CD4-positive, CD25-positive, alpha-beta regulatory T cell (primary cell): ENCODE measurements at places on chromosomes 2 and 18.

GRCh38 chr2:213722565-213722964 is 438.3 kb downstream of the SPAG16 start:
- no peak for DNase-seq

DNA sequence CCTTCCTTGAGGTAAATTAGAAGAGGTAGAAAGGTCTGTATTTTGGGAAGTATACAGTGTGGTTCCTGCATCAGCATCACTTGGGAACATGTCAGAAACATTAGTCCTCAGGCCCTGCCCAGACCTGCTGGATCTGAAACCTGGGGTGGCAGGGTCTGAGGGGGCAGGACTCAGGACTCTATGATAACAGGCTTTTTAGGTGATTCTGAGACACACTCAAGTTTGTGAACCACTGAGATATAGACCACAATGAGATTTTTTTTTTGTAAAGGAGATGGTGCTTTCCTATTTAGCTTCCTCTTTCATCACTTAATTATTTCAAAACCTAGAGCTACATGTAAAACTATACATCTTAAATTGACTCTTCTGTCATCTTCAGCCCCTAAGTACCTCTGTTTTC is 262.7 kb upstream of the SPOPL start:
- DNase-seq, result no peak

DNA sequence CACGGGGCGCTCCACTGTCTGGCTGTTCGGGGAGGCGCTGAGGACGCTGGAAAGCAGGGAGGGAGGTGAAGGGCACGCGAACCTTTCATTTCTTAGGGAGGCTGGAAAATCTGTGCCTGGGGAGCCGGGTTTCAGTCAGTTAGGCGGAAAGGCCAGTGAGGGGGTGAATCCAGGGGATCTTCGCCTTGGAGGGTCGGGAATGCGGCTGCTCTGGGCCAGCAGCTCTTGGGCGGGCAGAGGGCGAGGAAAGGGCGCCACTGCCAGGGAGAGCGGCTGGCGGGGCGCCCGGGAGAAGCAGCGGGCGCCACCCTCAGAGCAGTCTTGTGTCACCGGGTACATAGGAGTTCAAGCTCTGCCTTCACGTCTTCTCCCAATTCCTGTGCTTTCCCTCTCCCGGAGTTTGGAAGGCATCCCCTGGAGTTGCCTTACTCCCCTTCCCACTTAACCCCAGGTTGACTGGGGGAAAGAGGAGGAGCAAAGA is 1.4 kb downstream of the CCDC85A start:
- no peak for DNase-seq

GRCh38 chr18:51017140-51017879 is 12.7 kb upstream of the SMAD4 start:
- DNase-seq, result no peak

- DNase-seq, result no peak
Observed at GRCh38 chr2:144378551-144378950, 141.4 kb downstream of the ZEB2 start.

DNA sequence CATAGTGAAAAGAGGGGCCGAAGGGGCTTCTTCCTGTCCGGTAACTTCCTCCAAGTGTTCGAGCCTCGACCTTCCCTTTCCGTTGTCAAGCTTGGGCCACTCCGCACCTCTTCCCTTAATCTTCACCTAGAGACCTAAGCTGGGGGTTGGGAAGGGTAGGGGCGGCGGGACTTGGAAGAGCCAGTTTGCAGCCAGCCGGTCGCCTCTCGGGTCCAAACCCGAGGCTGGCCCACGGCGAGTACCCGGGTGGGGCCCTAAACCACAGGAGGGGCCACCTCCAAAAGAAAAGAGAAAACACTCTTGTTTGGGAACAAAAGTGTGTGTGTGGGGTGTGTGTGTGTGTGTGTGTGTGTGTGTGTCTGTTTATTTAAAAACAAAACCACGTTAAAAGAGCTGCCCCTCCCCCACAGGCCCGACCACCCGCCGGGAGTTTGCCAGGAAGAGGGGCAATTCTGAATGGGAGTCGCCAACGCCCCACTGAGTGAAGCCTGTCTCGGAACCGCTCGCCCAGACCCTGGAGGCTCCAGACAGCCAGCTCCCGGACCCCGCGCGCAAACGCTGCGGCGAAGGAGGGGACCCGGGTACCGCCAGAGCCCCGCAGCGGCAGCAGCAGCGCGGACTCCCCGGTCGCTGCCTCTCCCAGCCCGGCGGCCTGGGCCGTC is 488 bp upstream of the RHOB start:
- DNase-seq, result no peak

DNA sequence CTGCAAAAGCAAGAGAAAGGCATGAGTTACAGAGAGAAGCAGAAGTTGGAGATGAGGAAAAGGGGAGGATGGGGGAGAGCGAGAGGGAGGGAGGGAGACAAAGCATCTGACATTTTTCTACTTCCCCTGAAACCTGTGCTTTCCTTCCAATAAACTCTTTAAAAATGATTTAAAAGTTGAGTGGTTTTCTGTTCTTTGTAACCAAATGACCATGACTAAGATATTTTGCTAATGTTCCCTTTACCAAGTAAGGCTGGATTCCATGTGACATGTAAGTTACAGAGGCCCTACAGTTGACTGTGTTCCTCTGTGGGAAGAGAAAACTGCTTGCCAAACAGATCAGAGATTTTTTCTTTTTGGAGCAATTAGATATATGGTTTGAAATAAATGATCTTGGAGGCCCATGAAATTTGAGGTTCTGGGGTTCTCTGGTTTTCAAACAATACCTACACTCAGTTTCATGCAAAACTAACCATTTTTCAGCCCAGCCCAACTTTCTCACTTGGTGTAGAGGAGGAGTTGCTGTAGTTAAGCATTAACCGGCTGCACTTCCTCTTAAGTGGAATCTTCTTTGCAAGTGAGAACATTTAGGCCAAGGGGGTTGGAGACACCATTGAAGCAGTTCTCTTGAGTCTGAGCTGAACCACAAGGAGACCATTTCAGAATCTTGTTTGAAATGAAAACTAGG is 34.5 kb downstream of the INSIG2 start:
- no peak for DNase-seq

DNA sequence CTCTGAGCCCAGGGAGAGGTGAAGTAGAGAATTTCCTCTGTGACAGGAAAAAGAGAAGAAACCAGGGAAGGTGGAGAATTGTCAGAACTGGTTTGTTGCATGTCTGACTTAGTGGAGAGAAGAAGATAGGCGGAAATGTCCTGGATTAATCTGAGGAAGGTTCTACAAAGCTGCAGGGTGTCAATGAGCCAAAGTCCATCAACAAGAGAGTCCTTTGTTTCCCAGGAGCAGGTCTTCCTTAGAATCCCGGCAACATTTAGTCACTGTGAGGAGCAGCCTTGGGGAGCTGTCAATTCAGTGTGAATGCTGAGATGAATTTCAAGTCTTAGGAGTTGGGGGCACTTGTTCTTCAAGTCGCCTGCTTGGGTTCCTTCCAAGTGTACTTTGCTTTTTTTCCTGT is 88.4 kb upstream of the CELF4 start:
- no peak for DNase-seq

- DNase-seq, result peak; percentile 19
Observed at GRCh38 chr2:138516030-138516704, 14.6 kb downstream of the SPOPL start.

DNA sequence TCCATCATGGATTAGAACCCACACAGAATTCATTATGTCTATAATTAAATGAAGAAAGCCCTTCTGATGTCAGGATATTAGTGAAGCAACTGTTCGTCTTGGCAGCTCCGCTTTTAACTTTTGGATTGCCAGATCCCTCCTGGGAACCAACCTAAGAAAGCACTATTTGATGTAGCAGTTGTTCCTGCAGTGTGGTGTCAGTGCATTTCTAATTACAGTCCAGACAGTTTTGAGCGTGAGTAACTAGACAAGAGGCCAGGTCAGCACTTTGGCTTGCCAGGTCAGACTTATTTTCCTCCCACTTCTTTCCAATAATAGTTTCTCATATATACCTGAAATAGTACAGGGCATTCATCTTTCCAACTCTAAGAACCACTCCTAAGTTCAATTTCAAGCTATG is 13.8 kb downstream of the NRXN1 start:
- no peak for DNase-seq

GRCh38 chr18:79863161-79864005 is 65.6 kb downstream of the KCNG2 start:
- no peak for DNase-seq

GRCh38 chr2:145906354-145906753 is 1386.4 kb upstream of the ZEB2 start:
- DNase-seq, result no peak

DNA sequence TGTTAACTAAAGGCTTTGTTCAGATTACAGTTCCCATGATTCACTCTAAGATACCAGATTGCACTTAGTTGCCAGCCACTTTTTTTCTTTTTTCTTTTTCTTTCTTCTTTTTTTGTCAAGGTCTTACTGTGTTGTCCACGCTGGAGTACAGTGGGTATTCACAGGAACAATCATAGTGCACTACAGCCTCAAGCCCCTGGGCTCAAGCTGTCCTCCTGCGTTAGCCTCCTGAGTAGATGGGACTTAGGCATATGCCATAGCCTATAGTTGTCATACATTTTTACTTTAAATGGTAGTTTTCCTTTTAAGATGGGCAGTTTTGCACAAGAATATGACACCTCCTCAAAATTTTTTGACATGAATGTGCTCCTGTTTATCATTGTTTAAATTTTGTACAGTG is 2.1 kb downstream of the UGP2 start:
- DNase-seq, result no peak

GRCh38 chr2:102520009-102520408 is 47.0 kb downstream of the SLC9A4 start:
- no peak for DNase-seq

- DNase-seq, result no peak
Observed at GRCh38 chr18:23213200-23213599, 77.9 kb downstream of the CABLES1 start.

GRCh38 chr18:58996131-58996641 is 131.5 kb downstream of the ZNF532 start:
- no peak for DNase-seq

DNA sequence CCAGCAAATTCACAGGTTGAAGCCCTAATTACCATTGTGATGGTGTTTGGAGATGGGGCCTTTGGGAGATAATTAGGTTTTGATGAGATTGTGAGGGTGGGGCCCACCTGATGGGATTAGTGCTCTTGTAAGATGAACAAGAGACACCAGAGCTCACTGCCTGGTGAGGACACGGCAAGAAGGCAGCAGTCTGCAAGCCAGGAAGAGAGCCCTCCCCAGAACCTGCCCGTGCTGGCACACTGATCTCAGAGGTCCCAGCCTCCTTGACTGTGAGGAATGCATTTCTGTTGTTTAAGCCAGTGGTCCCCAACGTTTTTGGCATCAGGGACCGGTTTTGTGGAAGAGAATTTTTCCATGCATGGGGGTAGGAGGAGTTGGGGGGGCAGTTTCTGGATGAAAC is 240.7 kb downstream of the KLHL29 start:
- DNase-seq, result no peak

- no peak for DNase-seq
Observed at GRCh38 chr2:11560806-11561205, 27.0 kb downstream of the GREB1 start.

DNA sequence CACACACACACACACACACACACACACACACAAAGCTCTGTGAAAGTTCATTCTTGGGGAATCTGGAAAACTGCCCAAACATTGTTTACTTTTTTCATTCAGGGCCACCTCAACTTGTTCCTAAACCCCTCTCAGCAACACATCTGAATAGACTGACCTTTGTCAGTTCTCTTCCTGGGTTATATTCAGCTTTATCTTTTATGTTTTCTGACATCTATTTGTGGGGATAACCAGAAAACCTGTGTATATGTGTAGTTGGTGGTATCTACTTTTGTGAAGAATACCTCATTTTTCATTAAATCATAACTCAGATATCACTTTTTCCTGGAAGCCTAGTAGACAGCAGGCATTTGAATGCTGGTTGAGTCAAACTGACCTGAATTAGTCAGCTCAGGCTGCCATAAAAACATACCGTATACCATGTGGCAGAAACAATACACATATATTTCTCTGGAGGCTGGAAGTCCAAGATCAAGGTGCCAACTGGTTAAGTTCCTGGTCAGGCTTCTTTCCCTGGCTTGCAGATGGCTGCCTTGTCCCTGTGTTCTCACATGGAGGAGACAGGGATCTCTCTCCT is 11.0 kb upstream of the RNF144A start:
- DNase-seq, result no peak

DNA sequence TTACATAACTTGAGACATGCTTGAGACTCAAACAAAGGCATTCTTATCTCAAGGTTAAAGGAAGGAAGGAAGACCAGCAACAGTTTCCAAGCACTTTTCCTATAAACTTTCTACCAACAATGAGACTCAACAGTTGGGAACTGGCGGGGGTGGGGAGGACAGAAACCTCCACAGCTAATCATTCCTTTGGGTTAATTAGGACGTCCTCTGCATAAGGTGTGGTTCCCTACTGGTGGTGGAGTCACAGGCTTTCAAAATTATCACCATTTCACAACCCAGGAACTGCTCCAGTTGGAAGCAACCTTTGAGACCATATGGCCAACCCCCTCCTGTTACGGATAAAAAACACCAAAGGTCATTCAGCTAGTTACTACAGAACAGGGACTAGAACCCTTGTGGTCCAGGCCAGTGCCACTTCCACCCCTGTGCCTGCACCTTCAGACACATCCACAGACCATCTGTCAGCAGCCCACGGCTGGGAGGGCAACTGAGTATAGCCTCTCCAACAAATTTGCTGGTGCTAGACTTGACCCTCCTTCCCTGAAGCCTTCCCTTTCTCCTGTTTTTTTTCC is 30.1 kb upstream of the ATL2 start:
- no peak for DNase-seq

DNA sequence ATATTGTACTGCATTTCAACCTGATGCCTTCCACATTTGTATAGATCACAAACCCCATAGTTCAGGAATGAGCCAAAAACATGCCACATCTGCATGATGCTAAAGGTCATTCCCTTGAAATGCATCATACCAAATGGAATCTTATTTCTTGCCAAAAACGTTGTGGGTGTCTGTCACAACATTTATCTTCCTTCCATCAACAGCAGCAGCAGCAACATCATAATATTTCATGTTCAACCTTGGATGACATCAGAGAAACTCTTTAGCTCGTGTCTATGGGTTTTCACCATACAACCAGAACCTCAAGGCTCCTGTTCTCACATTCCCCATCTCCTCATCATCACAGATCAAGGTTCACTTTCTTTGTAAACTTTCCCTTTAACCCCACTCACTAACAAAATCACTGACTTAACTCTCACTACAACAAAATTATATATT is 221.3 kb upstream of the CTAGE1 start:
- no peak for DNase-seq

DNA sequence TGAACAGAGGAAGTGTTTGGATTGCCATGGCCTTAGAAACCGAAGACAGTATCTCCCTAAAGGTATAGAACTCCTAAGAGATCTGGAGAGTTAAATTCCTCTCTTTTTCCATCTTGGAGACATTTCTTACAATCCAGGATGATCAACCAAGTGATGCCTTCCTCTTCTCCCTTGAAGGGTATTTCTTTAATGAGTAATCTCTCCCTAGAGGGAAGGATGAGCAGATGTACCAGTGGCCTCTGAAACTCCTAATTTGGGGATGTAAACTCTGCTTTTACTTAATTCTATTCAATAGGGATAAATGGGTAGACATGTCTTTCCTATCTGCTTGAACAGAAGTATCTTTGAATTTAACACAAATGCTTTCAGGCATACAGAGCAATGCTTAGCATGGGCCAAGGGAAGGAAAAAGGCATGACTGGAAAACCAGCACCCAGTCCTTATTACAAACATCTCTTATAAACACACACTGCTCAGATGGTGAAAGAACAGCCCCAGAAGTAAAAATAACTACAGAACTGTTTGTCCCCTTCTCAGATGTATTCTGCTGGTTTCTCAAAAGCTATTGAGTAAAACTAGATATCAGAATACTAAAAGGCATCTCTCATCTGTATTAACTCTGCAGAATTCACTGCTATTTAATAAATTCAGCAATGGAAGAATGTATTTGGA is 4.7 kb upstream of the THNSL2 start:
- no peak for DNase-seq

- no peak for DNase-seq
Observed at GRCh38 chr18:53715243-53715853, 509.1 kb downstream of the MBD2 start.
